ENCODE measurements at places on chromosomes 7 and 10.

- DNase-seq, result no peak
These were observed 121.2 kb downstream of the SPDYE5 start for GRCh38 chr7:75613351-75613750.

DNA sequence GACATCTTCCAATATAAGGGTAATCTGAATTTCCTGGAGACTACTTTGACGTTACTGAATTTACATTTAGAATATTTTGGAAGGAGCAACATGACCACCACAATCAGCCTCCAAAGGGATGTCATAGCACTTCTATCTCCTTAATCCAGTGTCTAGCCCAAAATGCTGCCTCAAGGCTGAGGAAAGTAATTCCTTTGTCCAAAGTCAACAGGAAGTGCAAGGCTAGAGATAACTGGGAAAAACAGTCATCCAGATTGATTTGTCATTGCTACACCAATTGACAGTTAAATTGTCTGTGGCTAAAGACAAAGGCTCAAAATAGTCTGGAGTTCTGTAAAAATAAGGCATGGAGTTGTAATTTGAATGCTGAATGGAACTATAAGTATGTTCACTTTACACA, 3.9 kb upstream of the TFPI2 start:
- DNase-seq, result no peak

GRCh38 chr7:83455612-83456011, 193.3 kb downstream of the SEMA3E start:
- DNase-seq, result no peak

DNA sequence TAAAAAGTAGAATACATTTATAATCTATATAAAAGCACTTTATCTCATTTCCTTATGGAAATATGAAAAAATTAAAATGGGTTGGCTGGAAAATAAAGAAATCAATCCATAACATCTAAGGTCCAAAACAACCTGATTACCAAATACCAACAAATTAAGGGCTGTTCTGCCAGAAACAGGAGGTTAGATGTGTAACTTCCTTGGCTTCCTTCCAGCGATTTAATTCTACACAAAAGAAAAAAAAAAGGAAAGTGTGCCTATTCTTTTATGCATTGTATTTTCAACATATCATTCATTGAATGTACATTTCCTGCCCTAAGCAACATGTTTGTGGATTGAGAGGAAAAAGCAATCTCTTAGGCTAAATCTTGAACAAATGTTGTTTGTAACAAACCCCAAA, 36.2 kb upstream of the USP6NL start:
- DNase-seq, result no peak
